ENCODE measurements at places on chromosomes 16 and 17.

- DNase-seq, result no peak
Measured at GRCh38 chr16:69699915-69700314, 26.4 kb downstream of the NQO1 start.

GRCh38 chr17:7296189-7296861, 1.9 kb upstream of the YBX2 start:
- DNase-seq, result no peak

DNA sequence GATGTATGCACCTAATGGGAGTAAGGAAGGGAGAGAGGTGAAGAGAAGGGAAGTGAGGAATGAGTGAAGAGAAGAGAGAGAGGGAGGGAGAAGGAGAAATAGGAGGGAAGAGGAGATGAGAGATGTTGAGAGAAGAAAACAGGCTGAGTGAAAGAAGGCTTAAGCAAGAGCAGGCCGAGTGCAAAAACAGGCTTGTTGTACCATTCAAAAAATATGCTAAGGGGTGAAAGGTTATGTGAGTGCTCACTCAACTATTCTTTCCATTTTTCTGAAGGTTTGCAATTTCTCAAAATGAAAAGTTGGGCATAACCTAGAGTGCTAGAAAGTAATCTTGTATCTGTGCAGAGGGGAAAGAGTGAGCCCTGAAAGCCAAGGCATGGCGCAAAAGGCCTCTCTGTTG, 22.9 kb downstream of the RPGRIP1L start:
- DNase-seq, result no peak

DNA sequence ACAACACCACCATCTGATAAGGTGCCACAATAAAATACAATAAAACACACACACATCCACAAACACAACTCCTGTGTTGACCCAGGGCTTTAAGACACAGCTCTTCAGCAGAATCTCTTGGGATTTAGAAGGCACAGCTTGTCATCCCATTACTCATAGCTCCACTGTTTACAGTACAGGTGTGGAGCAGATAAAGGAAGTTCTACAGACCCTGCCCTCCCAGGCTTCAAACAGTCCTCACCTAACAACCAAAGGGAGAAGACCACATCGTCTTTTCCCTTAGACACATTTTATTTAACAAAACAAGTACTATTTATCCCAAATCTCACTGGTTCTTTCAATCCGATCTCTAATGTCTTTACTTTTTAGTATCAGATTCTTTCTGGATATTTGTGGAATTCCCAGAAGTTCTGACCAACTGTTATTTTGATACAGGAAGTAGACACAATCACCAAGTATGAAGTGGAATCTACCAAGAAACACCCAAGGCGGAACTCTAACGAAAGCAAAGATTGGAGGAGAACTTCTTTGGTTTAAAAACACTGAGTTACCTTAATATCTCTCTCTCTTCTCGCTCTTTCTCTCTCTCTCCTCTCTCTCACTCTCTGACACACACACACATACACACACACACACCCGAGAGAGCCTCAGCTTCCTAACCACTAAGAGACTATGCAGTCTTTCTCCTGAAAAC, 46.1 kb downstream of the CYTH1 start:
- no peak for DNase-seq

GRCh38 chr17:14337596-14338079, 36.8 kb downstream of the HS3ST3B1 start:
- no peak for DNase-seq

GRCh38 chr16:21617607-21618006, 18.2 kb downstream of the METTL9 start:
- no peak for DNase-seq

GRCh38 chr16:12513076-12513790, 290.5 kb downstream of the CPPED1 start:
- DNase-seq, result no peak

DNA sequence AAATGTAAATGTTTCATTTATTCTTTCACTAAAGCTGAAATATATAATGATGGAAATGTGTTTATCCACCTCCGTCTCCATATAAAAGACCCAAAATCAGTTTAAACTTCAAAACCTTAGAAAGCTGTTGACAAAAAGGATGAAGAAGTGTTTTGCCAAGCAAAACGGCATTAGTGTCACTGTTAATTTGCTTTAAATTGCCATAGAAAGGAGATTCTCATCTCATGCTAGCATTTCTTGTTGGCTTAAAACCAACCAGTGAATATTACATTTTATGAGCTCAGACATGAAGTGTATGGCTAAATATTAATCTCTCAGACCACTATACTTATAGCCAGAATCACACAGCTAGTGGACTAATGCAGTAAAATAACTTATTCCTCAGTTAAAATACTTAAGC, 398.8 kb downstream of the KIF2B start:
- no peak for DNase-seq

- DNase-seq, result no peak
Measured at GRCh38 chr17:79609673-79610645, 892 bp downstream of the RBFOX3 start.

DNA sequence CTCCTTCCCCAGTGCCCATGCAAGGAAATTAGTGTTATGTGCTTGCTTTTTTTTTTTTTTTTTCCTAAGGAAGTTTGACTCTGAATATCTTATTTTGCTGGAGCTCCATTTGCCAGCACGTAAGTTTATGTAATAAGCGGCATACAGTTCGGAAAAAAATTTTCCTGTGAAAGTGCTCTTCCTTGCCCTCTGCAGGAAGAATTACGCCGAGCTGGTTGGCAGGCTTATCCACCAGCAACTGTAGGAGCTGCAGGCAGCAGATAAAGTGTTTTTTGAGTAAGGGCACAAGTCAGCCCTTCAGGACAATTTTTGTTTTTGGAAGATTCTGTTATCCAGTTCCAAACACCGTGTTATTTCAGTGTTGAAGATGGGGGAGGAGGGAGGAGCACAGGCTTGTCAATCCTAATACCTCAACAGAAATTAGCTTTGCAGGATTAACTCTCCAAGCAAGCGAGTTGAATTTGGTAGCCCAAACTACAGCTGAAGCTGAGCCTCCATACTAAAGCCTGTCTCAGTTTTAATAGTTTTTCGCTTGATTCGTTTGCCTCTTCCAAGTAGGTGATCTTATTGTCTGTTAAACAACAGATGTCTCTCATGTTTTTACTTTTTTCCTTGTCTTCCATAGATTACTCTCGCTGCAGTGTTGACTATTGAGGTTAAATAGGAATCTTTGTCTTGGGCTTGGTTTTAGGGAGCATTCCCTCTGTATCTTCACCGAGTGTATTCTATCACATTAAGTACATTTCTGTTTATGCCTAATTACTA, 1.1 kb downstream of the SPECC1 start:
- no peak for DNase-seq

- no peak for DNase-seq
Measured at GRCh38 chr16:50371936-50372595, 3.3 kb upstream of the BRD7 start.

- no peak for DNase-seq
Measured at GRCh38 chr16:30372038-30372712, 1.9 kb upstream of the TBC1D10B start.

DNA sequence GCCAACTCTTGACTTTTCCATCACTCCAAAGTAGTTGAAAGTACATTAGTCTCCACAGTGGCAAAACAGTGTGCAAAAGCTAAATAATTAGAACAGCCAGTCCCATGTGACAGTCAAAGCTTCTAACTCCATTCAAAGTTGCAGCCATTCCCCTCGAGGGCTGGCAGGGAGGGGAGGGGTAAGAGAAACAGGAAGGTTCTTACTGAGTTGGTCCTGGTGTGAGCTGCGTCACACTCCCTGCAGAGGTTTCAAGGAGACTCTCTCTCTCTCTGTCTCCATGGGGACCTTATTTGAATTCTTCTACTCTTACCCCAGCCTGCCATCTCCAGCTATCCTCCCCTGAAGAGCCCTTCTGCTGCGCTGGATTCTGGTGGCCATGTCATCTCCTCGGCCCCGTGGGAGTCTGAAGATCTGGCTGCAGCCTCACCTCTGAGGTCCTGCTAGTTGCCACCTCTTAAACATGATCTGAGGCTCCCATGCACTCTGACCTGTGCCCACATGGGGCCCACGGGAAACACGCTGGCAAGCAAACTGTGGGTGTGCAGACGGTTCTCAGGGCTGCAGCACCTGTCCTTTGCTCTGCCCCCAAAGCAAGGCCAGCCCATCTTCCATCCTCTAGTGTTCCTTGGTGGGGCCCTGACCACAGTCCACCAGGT, 23.3 kb upstream of the STH start:
- DNase-seq, result no peak

- no peak for DNase-seq
Measured at GRCh38 chr17:60392845-60393702, 1.1 kb upstream of the USP32 start.

DNA sequence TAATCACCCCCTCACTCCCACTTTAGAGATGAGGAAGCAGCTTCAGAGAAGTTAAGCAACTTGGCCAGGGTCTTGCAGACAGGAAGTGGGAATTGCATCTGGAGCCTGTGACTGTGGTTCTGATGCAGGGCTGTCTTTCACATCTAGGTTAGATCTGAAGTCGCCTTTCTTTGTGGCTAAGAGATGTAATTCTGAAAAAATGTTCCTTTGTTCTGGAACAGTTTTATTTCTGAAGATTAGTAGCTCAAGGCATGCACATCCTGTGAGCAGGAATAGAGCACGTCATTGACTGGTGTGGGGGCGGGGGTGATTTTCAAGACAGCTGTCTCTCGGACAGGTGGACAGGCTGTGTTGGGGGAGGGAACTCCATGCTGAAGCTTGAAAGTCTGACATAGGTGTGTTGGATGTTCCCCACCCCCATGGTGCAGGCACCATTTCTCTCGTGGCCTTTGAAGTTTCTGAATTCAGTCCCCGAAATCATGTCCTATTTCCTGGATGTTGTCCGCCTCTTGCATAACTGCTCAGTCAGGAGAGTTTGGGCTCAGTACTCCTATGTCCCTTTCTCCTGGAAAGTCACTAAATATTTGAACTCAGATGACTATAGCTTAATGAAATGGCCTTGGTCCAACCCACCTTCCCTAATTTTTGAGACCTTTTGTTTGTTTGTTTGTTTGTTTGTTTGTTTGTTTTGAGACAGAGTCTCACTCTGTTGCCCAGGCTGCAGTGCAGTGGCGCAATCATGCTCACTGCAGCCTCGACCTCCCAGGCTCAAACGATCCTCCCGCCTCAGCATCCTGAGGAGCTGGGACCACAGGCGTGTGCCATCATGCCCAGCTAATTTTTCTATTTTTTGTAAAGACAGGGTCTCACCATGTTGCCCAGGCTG, 21.0 kb upstream of the HERPUD1 start:
- DNase-seq, result no peak

GRCh38 chr16:68406458-68407152, 41.7 kb downstream of the SMPD3 start:
- DNase-seq, result no peak

- DNase-seq, result no peak
Measured at GRCh38 chr17:31917065-31917529, 15.6 kb upstream of the UTP6 start.

DNA sequence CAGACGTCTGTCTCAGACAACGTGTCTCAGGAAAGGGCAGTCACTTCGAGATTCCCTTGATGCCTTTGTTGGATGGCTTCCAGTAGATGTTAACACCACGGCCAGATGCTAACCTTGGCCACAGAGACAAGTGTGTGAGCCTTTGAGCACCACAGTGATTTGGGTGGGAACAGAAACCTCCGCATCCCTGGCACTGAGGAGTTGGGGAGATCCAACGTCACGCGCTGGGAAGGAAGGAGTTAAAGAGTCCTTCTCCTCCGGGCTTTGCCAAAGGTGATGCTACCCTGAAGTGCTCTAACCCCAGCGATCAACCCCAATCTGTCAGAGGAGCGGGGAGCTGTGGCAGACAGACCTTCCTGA, 3.0 kb upstream of the ABR start:
- DNase-seq, result no peak

GRCh38 chr16:10300905-10301304, 85.0 kb upstream of the ATF7IP2 start:
- DNase-seq, result no peak

DNA sequence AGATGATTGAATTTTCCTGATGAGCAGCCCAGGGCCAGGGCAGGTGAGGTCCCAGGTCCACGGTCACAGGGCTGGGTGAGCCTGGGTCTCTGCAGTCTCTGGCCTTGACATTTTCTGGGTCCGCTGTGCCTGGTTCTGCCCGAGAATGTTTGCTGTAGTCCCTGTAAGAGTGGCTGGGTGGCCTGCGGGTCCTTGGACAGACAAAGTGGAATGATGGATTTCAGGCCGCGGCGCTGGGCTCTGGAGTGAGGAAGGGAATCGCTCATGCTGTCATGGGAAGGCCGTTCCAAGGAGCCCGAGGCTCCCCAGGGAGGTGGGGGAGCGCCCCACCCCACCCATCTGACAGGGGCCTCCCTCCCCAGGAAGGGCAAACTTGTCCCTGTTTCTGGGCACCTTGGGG, 153.5 kb upstream of the CIBAR2 start:
- no peak for DNase-seq

- DNase-seq, result no peak
Measured at GRCh38 chr17:3866276-3866675, 20.2 kb upstream of the NCBP3 start.

DNA sequence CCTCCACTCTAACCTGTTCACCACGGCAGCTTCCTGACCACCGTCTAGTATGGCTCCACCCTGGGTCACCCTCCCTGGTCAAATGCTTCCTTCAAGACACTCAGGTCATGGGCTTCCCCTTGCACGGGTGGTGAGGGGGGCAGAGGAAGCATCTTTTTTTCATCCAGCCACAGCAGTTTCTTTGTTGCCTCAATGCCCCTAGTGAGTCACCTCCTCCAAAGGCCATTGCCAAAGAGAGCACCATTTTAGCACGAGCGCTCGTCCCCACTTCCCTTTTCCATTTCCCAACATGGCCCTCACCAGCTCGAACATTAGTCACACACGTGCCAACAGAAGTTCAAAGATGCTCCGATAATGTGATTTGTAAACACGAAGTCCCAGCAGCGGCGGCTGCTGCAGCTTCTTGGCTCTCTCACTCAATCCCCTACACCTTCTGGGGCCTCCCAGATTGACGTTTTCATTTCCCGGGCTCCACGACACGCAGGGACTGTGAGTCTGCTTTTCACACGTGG, 134.6 kb downstream of the GAS7 start:
- DNase-seq, result no peak

DNA sequence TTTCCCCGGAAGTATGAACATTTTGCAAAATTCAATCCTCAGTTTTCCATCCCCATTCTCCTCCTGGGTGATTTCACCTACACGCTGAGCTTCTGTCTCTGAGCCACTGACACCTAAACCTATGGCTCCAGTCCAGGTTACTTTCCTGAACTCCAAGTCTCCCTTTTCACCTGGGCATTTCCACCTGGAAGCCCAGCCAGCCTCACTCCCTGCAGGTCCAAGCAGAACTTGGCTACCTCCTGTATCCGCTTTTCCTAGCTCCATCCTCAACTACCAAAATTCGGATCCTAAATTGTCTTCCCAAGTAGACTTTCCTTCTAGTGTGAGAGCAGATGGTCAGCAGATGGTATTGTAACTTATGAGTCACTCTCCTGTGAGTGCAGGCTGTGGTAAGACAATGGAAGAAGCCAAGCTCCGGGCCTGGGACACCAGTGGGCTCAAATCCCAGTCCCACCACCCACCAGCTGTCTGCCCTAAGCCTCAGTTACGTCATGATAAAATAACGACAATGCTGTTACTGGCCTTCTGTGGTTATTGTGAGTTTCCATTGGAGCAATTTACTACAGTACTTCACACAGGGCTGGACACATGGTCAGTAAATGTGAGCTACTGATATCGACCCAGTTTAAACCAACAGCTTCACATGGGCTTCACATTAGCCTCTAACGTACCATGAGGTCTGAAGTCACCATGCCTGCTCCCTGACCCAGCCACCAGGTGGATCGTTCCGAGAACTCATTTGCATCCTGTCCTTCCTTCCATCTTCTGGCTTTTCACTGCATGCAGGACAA, 33.3 kb downstream of the PECAM1 start:
- DNase-seq, result no peak

- DNase-seq, result no peak
Measured at GRCh38 chr16:48560692-48561091, 49.3 kb downstream of the N4BP1 start.

GRCh38 chr17:81097134-81097942, 62.4 kb downstream of the BAIAP2 start:
- DNase-seq, result no peak
